Activated T-cell treated with anti-CD3 and anti-CD28 coated beads, Interleukin-2, amount 50 U/mL, for 24 hours (primary cell): ENCODE measurements at places on chromosomes 13 and 19.

- H3K4me3 ChIP-seq: no peak overlapping the region
- no peaks in the 10 kb centered on the region for H3K36me3 ChIP-seq
- H3K27ac ChIP-seq: no peak overlapping the region
Measured at GRCh38 chr13:89980896-89981295, 1366.6 kb upstream of the MIR17HG start.

- peaks cover 22% of the 10 kb centered on the region for H3K36me3 ChIP-seq
- H3K4me3 ChIP-seq: peak overlapping the region; percentile 74
- DNase-seq: no peak
- H3K27me3 ChIP-seq: no peaks in the 10 kb centered on the region
- H3K4me1 ChIP-seq: peaks cover 47% of the 10 kb centered on the region
- H3K27ac ChIP-seq: peak overlapping the region; percentile 82
Measured at GRCh38 chr19:42280815-42281145, 11.7 kb downstream of the CIC start.

DNA sequence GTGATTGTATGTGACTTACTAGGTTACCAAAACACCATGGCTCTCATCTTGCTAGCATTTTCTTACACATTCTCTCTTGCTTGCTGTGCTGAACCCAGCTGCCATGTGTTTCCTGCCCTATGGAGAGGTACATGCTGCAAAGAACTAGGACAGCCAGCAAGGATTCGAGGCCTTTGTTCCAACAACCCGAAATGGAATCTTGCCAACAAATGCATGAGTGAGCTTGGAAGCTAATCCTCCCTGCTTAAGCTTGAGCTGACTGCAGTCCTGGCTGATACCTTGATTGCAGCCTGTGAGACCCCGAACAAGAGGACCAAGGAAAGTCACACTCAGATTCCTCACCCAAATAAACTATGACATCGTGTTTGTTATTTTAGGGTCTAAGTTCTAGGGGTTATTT, 651.2 kb downstream of the SLITRK6 start:
- H3K4me1 ChIP-seq: no peaks in the 10 kb centered on the region
- H3K4me3 ChIP-seq: no peak overlapping the region
- no peak for DNase-seq
- H3K36me3 ChIP-seq: no peaks in the 10 kb centered on the region
- H3K27ac ChIP-seq: no peak overlapping the region

GRCh38 chr13:98129059-98129746, 13.7 kb upstream of the FARP1 start:
- peaks cover 38% of the 10 kb centered on the region for H3K27me3 ChIP-seq
- no peaks in the 10 kb centered on the region for H3K4me1 ChIP-seq
- H3K4me3 ChIP-seq: no peak overlapping the region
- H3K27ac ChIP-seq: no peak overlapping the region

DNA sequence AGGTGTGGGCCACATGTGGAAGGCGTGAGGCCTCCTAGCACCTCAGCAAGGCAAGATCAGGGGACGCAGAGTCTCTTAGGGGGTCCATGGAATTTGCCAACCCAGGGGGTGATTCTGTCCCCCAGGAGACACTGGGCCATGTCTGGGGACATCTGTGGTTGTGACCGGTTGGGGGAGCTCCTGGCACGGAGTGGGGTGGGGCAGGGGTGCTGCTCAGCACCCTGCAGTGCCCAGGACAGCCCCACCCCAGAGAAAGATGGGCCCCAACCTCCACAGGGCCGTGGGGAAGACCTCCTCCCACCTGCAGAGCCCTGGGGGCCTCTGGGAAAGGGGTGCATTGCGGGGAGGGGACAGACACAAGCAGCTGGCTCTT, 4.0 kb downstream of the MKNK2 start:
- peak overlapping the region; percentile 77 for H3K27ac ChIP-seq
- H3K27me3 ChIP-seq: no peaks in the 10 kb centered on the region
- peaks cover 55% of the 10 kb centered on the region for H3K36me3 ChIP-seq
- no peak for DNase-seq

GRCh38 chr13:35597451-35597850, 121.0 kb upstream of the MAB21L1 start:
- no peak overlapping the region for H3K27ac ChIP-seq
- H3K27me3 ChIP-seq: no peaks in the 10 kb centered on the region
- DNase-seq: no peak
- H3K36me3 ChIP-seq: no peaks in the 10 kb centered on the region
- H3K4me1 ChIP-seq: no peaks in the 10 kb centered on the region

- H3K27ac ChIP-seq: no peak overlapping the region
- no peaks in the 10 kb centered on the region for H3K4me1 ChIP-seq
- no peak overlapping the region for H3K4me3 ChIP-seq
Measured at GRCh38 chr13:24074678-24075077, 85.8 kb upstream of the SPATA13 start.

DNA sequence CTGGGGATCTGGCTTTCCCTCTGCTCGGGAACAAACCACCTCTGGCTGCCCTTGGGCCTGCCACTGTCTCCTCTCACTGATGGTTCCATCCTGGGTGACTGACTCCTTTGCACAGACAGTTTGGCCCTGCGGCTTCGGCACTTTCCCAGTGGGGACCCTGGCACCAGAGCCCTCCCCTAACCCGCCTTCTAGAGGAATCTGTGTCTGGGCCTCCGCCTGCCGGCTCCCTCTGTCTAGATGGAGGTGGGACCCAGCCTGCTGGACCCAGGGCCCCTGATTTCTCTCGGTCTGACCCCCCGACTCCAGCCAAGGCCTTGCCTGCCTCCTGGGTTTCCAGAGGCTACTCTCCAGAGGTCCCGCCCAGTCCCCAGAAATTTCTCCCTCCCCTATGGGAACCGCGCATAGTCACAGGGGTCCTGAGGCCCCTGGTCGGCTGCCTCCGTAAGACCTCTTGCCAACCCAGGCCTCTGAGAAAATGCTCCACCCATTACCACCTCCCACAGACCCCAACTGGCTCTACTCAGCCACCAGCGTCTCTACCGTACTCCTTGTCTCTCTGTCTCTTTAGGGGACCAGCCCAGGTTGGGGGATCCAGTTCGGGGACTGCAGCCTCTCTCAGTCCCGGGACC, 2.7 kb downstream of the CCDC106 start:
- no peaks in the 10 kb centered on the region for H3K27me3 ChIP-seq
- no peak for DNase-seq
- peaks cover 43% of the 10 kb centered on the region for H3K4me1 ChIP-seq
- H3K27ac ChIP-seq: peak overlapping the region; percentile 64

GRCh38 chr19:7928741-7929701, 3.1 kb upstream of the CTXN1 start:
- no peaks in the 10 kb centered on the region for H3K27me3 ChIP-seq
- peaks cover 66% of the 10 kb centered on the region for H3K36me3 ChIP-seq
- H3K4me3 ChIP-seq: no peak overlapping the region

GRCh38 chr13:49844181-49844580, 51.7 kb upstream of the KPNA3 start:
- no peak overlapping the region for H3K4me3 ChIP-seq
- peaks cover 12% of the 10 kb centered on the region for H3K27me3 ChIP-seq
- H3K4me1 ChIP-seq: peaks cover 7% of the 10 kb centered on the region
- DNase-seq: no peak
- H3K27ac ChIP-seq: no peak overlapping the region
- H3K36me3 ChIP-seq: no peaks in the 10 kb centered on the region

DNA sequence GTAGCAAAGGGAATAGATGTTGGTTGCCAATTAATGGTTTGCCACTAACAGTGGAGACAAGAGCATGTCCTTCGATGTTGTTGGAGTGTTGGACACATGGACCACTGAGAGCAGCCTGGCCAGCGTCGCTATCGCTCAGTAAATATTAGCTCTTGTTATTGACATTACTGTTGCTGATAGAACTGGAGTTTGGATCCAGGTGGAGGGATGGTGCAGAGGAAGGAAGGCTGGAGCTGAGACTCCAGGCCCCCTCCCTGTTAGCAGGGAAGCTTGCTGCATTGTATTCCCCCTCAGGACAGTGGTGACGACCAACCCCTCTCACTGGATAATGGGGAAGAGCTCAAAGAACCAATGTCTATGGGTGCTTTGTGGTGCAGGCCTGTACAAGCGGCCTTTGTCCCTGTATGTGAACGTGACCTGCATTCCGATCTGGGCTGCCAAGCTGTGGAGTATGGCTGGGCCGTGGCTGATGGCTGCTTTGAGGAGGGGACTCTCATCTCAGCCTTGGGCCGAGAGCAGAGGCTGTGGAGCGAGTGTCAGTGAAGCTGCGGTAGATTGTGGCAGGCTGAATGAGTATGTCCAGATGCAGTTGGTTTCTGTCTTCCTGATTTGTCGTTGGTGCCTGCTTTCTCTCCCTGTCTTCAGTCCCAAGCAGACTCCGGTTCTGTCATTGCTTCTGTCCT, 7.0 kb downstream of the CLASRP start:
- H3K27me3 ChIP-seq: no peaks in the 10 kb centered on the region
- no peak for DNase-seq
- peak overlapping the region; percentile 48 for H3K27ac ChIP-seq
- peaks cover 76% of the 10 kb centered on the region for H3K36me3 ChIP-seq
- H3K4me3 ChIP-seq: no peak overlapping the region

- H3K27ac ChIP-seq: no peak overlapping the region
- no peak overlapping the region for H3K4me3 ChIP-seq
- H3K27me3 ChIP-seq: peaks cover 7% of the 10 kb centered on the region
- no peak for DNase-seq
Measured at GRCh38 chr13:27267596-27267995, 3.0 kb upstream of the RASL11A start.

DNA sequence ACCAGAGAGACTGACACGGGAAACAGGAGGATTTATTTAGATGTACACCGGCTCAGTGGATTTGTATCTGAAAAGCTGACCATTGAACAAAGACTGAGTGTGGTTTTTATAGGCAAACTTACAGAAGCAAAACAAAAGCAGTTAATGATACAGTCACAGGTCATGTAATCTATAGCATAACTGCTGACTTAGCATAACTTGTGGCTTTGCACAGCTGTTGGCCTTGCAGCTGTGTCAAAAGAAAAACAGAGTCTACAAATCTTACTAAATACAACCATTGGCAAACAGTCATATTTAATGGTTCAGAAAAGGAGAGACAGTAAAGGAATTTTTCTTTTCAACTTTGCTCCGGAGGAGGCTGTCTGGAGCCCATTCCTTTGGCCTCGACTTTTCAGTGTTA, 2.3 kb upstream of the ILF3 start:
- H3K36me3 ChIP-seq: peaks cover 43% of the 10 kb centered on the region
- H3K27me3 ChIP-seq: no peaks in the 10 kb centered on the region
- no peak for DNase-seq
- peak overlapping the region; percentile 98 for H3K27ac ChIP-seq
- H3K4me3 ChIP-seq: peak overlapping the region; percentile 90

DNA sequence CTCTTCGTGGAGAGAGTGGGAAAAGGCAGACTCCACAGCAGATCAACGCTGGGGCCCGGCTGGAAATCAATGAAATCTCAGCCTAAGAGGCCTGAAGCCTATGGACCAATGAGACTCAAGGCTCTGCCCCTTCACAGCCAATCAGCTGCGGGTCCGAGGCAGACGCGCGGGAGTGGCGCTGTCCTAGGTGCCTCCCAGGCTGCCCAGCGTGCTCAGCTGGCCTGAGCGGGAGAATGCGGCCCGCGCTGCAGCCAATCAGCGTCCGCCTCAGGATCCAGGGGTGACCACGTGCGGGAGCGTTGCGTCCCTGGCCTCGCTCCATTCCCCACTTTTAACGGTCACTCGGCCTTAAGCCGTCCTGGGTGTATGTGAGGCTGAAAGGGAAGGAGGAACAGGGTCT, at the start of gene ZBTB32:
ZBTB32 (plus strand) TSS at position 341 of the 400 bp plus-strand sequence. CDS start 10,069 bp downstream, outside the sequence.
- H3K27me3 ChIP-seq: no peaks in the 10 kb centered on the region
- H3K36me3 ChIP-seq: peaks cover 3% of the 10 kb centered on the region
- H3K4me3 ChIP-seq: no peak within 1 kb of the TSS
- H3K27ac ChIP-seq: no peak within 1 kb of the TSS

- H3K4me3 ChIP-seq: no peak overlapping the region
- no peaks in the 10 kb centered on the region for H3K36me3 ChIP-seq
- no peak for DNase-seq
- H3K27me3 ChIP-seq: no peaks in the 10 kb centered on the region
- H3K4me1 ChIP-seq: no peaks in the 10 kb centered on the region
- no peak overlapping the region for H3K27ac ChIP-seq
Measured at GRCh38 chr13:99832347-99832746, 139.2 kb downstream of the ZIC5 start.

DNA sequence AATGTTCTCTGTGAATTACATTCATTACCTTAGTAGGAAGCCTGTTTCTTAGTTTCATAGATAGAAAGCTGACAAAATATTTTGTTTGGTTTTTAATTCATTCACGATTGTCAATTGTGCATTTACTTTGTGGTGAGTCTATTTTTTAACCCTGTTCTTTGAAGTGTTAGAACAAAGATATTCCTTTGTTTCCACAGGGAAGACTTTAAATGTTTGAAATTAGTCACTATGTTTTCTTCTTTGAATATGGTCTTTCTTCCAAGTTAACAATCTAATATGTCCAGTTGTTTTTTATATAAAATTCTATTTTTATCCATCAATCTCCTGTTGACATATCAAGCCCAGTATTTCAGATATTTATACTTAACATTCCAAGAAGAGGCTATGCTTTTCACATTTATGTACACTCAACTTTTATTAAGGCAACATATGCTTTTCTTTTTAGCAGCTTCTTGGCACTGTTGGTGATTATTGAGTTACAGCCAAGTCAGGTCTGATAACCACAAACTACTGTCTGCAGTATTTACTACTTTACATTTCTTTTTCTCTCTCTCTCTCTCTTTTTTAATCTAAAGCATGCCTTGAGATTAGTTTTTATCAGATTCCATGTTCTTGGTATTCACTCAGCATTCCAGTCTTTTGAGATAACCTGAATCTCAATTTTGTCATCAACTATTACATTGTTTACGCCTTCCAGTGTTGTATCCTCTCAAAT, 812.8 kb upstream of the SLC10A2 start:
- H3K4me1 ChIP-seq: no peaks in the 10 kb centered on the region
- no peak overlapping the region for H3K4me3 ChIP-seq
- no peaks in the 10 kb centered on the region for H3K27me3 ChIP-seq
- no peak overlapping the region for H3K27ac ChIP-seq

DNA sequence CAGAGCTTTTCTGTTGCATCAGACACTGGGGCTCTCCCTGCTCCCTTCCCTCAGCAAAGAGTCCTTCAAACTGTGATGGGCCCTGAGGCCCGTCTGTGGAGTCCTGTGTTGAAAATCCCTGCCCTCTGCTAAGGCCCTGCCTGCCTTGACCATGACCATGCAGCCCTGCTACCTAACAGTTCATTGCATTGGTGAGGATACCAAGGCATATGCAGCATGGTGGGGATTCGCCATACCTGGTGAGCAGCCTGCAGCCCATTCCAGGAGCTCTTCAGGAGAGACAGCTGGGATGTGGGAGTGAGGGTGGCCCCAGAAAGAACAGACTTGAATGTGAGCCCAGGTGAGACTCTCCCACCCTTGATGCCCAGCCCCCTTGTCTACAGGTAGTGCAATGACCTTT, 70.6 kb upstream of the GSX1 start:
- no peaks in the 10 kb centered on the region for H3K4me1 ChIP-seq
- H3K27me3 ChIP-seq: peaks cover 13% of the 10 kb centered on the region
- H3K36me3 ChIP-seq: no peaks in the 10 kb centered on the region
- no peak overlapping the region for H3K4me3 ChIP-seq
- no peak overlapping the region for H3K27ac ChIP-seq

DNA sequence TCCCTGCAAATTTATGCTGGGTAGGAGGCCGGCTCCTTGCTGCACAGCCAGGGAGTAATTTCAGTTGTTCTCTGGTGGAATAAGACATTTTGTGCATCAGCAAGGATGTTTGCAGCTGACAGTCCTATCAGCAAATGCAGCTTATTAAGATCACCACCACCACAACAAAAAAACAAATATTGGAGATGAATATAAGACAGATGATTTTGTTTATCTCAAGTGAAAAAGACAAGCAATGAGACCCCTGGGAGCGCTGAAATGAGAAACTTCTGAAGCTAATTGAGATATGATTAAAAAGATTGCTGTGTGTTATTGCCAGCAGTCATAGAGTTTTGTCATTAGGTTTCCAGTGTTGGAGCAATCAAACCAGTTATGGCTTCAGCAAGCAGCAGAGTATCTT, 505.6 kb downstream of the GPC6 start:
- H3K27ac ChIP-seq: no peak overlapping the region
- no peak for DNase-seq
- no peaks in the 10 kb centered on the region for H3K4me1 ChIP-seq
- H3K27me3 ChIP-seq: peaks cover 3% of the 10 kb centered on the region
